Activated effector memory CD4-positive, alpha-beta T cell treated with Interleukin-2 at 50 U/mL for 16 hours (primary cell): ENCODE measurements at places on chromosomes 12 and 14.

- no peak for DNase-seq
Measured at GRCh38 chr12:55515696-55516095, 23.5 kb downstream of the OR6C68 start.

- DNase-seq = no peak
Measured at GRCh38 chr14:98415766-98416165, 856.2 kb downstream of the BCL11B start.

DNA sequence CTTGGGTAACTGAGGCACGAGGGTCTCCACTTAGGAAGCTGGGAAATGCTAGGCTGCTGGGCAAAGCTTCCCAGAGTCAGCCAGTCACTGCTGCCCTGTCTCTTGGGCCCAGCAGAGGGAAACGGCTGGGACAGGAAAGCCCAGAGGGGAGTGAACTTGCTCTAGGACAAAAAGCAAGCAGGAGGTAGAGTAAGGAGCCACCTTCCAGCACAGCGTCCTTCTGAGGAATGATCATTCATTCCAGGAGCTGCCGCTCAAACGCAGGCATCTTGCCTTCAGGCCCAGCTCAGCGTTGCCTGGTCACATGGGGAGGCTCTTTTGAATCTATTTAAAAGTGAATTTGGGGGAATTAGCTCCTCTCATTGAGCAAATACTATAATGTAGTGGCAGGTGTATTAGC lies 118.6 kb downstream of the CRACR2A start:
- no peak for DNase-seq

GRCh38 chr14:40368314-40368713 lies 936.1 kb upstream of the FBXO33 start:
- DNase-seq = no peak

DNA sequence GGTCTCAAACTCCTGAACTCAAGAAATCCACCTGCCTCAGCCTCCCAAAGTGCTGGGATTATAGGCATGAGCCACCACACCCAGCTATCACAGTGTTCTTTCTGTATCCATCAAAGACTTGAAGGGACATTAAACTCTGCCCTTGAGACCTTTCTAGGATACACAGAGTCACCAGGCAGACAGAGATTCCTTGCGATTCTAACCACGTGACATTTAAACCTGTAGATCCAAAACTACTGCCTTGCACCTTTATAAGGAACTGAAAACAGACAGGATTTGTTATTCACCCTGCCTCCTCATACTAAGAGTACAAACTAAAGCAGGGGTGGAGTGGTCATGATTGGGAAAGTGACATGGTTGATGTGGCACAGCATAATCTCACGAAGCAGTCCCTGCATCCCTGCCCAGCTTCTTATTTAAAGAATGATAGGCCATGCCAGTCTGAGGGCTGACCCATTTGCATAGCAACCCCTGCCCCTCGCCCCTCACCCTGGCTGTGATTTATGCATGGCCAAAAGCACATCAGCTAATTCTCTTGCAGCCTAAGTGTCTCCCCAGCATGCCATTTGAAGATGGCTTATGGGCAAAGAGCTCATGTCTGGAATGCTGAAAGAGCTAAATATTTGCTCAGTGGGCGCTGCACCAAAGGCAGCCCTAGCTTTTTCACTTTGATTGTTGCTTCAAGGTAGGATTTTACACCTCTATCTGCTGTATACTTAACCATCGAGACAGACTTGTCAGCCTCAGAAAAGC lies 43.2 kb upstream of the MYBPC1 start:
- no peak for DNase-seq

GRCh38 chr12:11694528-11694927 lies 45.1 kb downstream of the ETV6 start:
- no peak for DNase-seq

DNA sequence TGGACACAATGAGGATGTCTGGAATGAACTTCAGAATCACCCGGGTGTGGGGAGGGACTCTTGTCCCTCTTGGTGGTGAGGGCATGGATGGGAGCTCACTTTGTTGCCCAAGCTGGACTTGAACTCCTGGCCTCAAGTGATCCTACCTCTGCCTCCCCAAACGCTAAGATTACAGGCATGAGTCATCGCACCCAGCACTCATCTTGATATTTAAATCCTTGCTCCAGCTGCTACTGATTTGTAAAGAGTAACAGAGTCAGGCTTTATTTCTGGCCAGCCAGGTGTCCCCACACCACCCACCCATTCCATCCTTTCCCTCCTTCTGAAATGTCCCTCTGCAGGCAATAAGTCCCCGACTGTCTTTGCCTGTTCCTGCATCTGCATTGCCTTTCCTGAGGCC lies 4.9 kb downstream of the DDX54 start:
- DNase-seq = no peak

DNA sequence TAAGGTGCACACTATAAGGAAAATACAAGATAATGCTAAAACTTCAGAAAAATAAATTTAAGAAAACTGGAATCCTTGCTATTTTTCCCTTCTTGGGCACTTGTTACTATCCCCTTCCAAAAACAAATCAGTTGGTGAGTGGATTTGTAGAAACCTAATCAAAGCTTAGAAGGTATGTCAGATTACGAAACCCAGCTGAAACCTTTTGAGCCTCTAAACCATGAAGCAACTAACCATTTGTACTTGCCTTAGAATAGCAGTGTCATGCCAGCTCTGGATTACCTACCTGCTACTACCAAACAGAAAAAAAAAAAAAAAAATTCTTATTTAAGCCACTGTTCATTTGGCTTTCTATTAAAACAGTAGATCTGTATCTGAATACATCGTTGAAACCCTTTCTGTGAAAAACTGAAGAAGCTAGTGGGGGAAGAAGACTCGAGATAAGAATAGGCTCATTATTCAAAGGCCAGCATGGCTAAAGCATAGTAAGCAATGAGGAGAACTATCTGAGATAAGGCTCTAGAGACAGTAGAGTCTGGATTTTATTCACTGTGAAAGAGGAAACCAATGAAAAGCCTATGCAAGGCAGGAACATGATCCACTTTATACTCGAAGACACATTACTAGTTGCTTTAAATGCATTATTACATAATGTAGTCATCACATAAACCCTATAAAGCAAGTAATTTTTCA lies 30.2 kb downstream of the OSBPL8 start:
- no peak for DNase-seq

- DNase-seq = no peak
Measured at GRCh38 chr14:68662392-68662791, 130.5 kb downstream of the ZFP36L1 start.

- DNase-seq = no peak
Measured at GRCh38 chr14:102692334-102692733, 84.9 kb upstream of the TRAF3 start.

- no peak for DNase-seq
Measured at GRCh38 chr14:19800282-19801117, 3.1 kb upstream of the OR4N2 start.

DNA sequence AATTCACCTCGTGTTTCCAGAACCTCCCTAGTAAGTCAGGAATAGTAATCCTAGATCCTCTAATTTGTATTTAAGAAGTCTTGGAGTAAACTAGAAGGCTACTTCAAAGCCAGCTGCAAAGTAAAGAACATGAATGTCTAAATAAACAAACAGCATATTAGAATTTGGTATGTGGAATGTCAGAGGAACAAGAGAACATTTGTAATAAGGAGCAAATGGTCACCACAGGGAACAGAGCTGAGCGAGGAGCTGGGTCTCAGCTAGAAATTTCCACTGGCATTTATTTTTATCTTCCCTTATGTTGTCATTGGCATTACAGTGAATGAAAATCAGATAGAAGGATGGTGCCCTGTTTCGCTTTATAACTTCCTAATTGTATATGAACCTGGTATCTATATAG lies 50.2 kb downstream of the FRMD6 start:
- no peak for DNase-seq

GRCh38 chr12:64077922-64078321 lies 144.2 kb downstream of the KICS2 start:
- no peak for DNase-seq

DNA sequence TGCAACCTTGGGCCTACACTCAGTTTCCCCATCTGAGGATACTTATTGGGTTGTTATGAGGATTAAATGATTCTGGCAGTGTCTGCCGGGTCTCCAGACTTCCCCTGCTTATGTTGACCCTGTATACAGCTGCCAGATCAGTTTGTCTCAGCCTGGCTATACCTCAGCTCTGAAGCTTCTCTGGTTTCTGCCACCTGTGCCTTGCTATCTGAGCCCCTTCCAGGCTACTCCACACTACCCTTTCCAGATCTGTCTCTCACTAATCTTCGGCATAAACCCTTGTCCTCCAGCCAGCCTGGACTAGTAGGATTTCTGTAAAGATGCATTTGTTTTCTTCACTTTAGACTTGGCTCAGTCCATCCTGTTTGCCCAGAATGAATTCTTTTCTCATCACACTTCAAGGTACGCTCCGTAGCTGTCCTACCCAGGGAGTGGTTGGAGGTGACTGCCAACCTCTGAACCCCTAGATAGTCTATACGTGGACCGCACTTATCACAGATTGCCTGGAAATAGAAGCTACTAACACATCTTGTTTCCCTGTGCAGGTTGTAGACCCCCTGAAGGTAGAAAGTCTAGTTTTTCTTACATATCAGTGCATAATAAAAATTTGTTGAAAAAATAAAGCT lies 422.4 kb downstream of the RAD51B start:
- no peak for DNase-seq

- DNase-seq = no peak
Measured at GRCh38 chr14:63996625-63997220, 143.9 kb downstream of the SYNE2 start.

DNA sequence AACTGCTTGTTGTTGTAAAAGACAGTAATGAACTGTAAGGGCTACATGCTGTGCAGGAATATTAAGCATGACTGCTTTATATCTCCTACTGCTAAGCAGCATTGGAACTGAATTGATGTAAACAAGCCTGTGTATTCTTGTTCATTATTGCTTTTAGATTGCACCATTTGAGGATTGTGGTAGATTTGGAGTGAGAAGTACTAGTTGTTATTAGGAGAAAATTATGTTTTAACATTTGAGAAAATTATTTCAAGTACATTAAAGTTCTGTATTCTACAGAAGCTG lies 212.7 kb downstream of the ERC1 start:
- DNase-seq = no peak

DNA sequence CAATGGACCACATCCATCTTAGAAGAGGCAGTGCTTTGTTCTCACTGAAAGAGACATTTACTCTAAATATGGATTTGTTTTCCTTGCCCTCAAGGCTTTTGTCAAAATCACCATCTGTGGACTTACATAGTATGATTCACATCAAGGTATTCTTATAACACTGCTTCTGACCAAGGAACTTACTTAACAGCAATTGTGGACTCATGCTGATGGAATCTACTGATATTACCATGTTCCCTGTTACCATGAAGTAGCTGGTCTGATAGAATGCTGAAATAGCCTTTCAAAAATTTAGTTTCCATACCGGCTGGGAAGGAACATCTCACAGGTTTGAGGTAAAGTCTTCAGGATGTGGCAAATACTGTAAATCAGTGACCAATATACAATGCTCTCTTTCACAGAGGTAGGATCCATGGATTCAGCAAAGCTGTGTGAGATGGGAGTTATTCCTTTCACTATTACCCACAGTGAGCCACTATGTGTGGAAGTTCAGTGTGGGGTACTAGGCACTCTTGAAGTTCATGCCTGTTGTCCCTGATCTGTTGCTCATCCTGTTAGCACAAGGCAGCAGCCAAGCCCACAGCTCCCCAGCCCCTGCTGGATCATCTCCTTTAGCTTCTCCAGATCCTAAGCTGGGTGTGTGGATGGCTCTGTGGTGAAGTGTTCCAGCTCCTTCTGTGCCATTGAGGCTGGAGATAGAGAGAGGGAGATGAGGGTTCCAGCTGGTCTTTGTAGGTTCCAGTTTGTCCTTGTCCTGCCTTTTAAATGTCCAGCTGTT lies 126.4 kb downstream of the ATP23 start:
- DNase-seq = no peak

- DNase-seq = no peak
Measured at GRCh38 chr14:51474854-51475253, 176.9 kb upstream of the FRMD6 start.

GRCh38 chr12:85253853-85254252 lies 26.2 kb upstream of the ALX1 start:
- DNase-seq = no peak

- DNase-seq = no peak
Measured at GRCh38 chr12:4918950-4919660, 9.4 kb downstream of the KCNA1 start.

GRCh38 chr12:76360316-76360715 lies 12.1 kb upstream of the BBS10 start:
- no peak for DNase-seq

DNA sequence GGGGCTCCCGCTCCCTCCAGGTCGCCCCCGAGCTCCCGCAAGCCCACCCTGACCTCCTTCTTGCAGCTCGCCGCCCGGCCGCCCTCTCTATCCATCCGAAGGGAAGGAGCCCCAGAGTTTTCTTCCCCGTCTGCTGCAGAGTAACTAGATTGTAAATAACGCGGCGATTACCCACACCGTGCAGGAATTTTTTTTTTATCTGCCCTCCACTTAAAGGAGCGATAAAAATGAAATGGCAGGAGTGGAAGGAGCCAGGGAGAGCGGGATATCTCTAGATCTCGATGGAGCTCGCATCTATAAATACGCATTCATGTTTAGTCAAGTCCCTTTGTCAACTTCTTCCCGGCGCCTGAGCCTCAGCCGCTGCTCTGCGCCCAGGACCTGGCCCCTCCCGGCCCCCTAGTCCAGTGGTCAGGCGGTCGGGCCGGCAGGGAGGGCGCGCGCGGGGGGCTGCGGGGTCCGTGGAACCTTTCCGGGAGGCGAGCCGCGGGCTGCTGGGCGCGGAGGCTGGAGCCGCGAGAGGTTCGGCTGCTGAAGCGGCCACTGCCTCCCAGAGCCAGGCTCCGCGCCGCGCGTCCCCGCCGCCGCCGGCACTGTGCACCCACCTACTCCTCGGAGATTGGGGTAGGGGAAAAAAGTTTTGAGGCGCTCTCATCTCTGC lies 386.0 kb downstream of the BCAT1 start:
- DNase-seq = no peak

DNA sequence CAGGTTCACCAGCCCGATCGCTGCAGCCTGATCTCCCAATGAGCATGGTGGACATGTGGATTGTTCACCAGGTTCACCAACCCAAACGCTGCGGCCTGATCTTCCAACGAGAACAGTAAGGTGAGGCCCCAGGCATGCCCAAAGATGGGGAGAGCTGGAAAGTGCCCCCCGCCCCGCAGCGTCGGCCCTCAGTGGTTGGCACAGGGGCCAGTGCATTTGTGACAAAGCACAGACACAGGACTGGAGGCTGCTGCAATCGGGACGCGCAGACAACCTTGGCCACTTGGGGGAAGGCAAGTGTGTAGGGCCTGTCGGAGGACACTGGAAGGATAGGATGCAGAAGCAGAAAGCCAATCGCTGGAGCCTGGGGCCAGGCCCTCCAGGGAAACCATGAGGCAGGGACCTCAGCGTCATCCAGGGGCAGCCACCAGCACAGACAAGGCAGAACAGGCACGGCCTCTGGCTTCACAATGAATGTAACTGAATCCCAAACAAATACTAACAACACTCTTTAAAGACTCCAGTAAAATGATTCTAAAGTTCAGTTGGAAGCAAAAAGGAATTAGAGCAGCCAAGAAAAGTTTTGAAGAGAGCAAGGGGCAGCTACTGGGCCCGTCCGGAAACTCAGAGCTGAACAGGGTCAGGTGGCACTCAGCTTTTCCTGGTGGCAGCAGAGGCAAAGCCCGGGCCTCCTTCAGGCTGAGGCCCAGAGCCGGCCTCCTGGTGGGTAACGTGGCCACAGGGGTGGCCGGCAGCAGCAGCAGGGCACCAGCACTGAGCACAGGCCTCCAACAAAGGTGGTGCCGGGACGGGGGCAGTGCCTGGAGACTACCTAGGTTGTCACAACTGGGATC lies 13.3 kb downstream of the BRF1 start:
- DNase-seq = no peak

GRCh38 chr12:3600951-3601350 lies 109.9 kb downstream of the PRMT8 start:
- DNase-seq = no peak

- DNase-seq = peak; percentile 33
Measured at GRCh38 chr14:55102141-55102621, 26.9 kb upstream of the LGALS3 start.
